ENCODE measurements at places on chromosomes 5 and 9.

GRCh38 chr5:82664732-82665131 lies 386.6 kb upstream of the RPS23 start:
- H3K4me1 ChIP-seq, result no peaks in the 10 kb centered on the region
- DNase-seq, result no peak
- H3K27ac ChIP-seq, result no peak overlapping the region
- H3K36me3 ChIP-seq, result no peaks in the 10 kb centered on the region
- H3K27me3 ChIP-seq, result peaks cover 7% of the 10 kb centered on the region

DNA sequence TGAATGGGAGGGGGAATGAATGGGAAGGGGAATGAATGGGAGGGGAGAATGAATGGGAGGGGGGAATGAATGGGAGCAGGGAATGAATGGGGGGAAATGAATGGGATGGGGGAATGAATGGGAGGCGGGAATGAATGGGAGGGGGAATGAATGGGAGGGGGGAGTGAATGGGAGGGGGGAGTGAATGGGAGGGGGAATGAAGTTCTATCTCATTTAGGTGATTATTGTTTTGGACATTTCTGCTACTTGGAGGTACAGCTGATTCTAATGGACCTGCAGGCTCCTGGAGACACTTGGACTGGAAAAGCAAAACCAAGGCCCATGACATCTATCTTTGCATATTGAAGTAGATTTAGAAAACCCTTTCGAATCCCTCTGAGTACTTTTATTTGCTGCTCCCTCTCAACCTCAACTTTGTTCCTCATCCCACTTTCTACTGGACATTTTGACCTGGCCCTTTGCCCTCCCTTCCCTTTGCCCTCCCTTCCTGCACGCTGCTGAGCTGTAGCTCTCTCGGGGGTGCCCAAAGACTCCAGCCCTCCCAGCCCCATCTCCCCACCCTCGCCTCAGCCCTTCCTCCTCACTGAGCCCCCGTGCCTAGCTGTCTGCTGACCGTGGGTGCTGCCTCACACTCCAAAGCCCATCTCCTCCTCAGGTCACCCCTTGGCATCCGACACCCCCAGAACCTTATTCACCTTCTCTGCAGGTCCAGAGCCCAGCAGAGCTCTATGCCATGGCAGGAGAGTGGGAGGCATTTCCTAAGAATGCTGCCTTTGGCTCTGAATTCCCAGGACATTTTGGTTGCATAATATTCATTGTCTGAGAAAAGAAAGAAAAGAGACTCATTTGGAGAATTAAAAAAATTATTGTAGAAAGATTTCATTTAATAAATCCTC lies 19.9 kb upstream of the LPCAT1 start:
- no peak overlapping the region for H3K27ac ChIP-seq
- H3K36me3 ChIP-seq, result no peaks in the 10 kb centered on the region
- H3K4me3 ChIP-seq, result no peak overlapping the region

DNA sequence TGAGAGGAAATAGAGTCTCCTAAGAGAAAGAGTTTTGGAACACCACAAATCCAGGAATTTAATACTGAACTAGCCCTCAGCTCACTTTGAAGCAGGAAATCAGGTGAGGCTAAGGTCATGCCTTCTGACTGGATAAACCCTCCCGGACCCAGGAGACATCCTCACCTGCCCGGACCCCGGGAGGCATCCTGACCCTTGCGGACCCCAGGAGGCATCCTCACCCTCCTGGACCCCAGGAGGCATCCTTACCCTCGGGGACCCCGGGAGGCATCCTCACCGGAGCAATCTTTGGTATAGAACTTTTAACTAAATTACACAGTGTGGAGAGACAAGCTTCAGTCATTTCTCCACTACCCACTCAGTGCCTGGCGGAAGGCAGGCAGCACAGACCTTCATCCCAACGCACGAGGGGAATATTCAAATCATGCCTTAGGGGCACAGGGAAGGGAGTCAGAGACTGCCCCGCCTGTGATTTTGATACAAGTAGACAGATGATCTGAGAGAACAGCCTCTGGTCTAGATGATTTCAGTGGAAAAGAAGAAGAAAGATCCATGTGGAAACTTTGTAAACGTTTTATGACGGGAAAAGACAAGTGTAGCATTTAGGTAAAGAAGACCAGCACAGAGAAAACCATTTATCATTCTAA lies 21.3 kb downstream of the STXBP1 start:
- H3K27ac ChIP-seq, result no peak overlapping the region
- peaks cover 4% of the 10 kb centered on the region for H3K27me3 ChIP-seq
- H3K36me3 ChIP-seq, result no peaks in the 10 kb centered on the region
- peaks cover 11% of the 10 kb centered on the region for H3K4me1 ChIP-seq
- DNase-seq, result no peak

DNA sequence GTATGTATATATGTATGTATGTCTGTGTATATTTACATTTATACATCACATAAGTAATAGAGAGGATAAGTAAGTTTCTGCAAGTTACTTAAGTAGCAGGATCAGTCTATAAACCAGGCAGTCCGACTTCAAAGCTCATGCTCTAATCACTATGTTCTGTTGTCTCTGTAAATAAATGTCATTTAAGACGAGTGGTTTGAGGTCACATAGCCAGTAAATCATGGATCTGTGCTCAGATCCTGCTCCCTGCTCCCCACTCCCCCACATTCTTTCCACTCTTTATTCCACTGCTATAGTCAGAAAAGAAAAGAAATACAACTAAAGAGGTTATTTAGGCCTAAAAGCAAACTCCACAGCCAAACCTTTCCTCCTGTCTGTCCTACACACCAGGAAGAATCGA lies 90.4 kb downstream of the SERINC5 start:
- no peaks in the 10 kb centered on the region for H3K27me3 ChIP-seq
- H3K27ac ChIP-seq, result peak overlapping the region; percentile 43
- no peak for DNase-seq
- peaks cover 88% of the 10 kb centered on the region for H3K36me3 ChIP-seq

DNA sequence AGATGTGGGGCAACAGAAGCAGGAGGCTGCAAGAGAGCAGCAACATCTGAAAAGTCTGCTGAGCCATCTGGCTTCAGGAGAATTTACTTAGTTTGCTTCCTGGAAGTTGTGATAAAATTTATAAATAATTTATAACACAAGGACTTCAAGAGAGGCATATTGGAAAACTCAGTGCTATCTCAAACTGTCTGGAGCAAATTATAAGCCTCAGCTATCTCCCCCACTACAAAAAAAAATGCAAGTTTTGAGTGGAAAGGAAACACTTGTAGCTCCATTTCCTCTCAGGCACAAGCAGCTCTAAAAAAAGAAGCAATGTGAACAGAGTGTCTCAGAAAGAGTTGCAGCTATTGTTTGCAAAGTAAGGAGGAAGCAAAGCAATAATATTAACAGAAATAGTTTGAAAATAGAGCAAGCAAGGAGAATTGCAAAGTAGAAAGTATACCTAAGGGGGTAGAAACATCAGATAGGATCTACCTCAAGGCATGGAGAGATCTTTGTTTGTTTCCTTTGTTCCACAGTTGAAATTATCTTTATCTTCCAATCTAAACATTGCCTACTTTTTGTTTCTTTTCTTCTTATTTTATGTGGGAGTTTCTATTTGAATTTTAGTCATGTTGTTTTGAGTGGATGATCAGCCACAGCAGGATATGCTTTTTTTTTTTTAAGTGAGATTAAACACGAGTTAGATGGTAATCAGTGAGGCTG lies 55.9 kb upstream of the IL6ST start:
- peaks cover 59% of the 10 kb centered on the region for H3K4me1 ChIP-seq
- H3K27ac ChIP-seq, result peak overlapping the region; percentile 90
- H3K4me3 ChIP-seq, result peak overlapping the region; percentile 43

- no peaks in the 10 kb centered on the region for H3K27me3 ChIP-seq
- peaks cover 42% of the 10 kb centered on the region for H3K4me1 ChIP-seq
- peak; percentile 34 for DNase-seq
- peak overlapping the region; percentile 84 for H3K27ac ChIP-seq
Measured at GRCh38 chr9:131875828-131876485, 136.1 kb upstream of the RAPGEF1 start.

DNA sequence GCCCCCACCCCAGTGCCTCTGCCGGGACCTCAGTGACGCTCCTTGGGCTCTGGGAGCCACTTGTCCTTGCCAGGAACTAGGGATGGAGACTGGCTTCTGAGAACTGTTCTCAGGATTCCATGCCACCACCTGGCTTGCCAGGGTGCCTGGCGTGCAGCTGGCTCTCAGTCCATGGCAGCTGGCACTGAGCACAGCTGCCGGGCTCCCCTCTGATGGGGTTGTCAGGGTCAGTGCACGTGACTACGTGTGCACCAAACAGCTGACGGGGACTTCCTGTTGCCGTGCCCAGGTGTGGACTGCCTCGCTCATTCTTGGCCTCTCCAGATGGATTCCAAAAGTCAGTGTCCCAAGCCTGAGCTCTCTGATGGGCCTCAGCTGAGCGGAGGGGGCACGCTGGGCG lies 9.4 kb downstream of the KCNT1 start:
- no peak overlapping the region for H3K27ac ChIP-seq
- no peaks in the 10 kb centered on the region for H3K36me3 ChIP-seq
- DNase-seq, result no peak
- H3K27me3 ChIP-seq, result peaks cover 16% of the 10 kb centered on the region
- no peak overlapping the region for H3K4me3 ChIP-seq
- no peaks in the 10 kb centered on the region for H3K4me1 ChIP-seq

GRCh38 chr5:87120518-87121303 lies 147.0 kb upstream of the RASA1 start:
- peak overlapping the region; percentile 18 for H3K4me3 ChIP-seq
- peaks cover 59% of the 10 kb centered on the region for H3K4me1 ChIP-seq
- H3K27ac ChIP-seq, result peak overlapping the region; percentile 86
- peaks cover 4% of the 10 kb centered on the region for H3K27me3 ChIP-seq
- DNase-seq, result peak; percentile 10

DNA sequence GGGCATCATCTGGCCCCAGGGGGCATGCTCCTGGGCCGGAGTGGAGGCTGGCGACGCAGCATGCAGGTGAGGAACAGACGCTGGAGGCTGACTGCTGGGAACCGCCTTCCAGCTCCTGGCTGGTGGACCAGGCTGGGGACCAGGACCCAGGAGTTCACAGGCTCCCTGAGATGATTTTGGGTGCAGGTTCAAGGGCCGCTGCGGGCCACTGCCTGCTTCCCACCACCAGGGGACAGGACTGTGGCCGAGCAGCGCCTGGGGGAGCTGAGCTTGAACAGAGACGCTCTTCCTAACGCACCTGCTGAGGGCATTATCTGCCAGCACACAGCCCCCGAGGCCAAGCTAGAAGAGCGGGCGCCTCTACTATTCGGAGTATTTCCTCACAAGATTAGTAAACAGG lies 132.1 kb upstream of the RAPGEF1 start:
- no peak overlapping the region for H3K4me3 ChIP-seq
- no peak overlapping the region for H3K27ac ChIP-seq
- DNase-seq, result no peak
- no peaks in the 10 kb centered on the region for H3K36me3 ChIP-seq
- H3K4me1 ChIP-seq, result peaks cover 19% of the 10 kb centered on the region

- H3K27me3 ChIP-seq, result no peaks in the 10 kb centered on the region
- H3K36me3 ChIP-seq, result no peaks in the 10 kb centered on the region
- H3K4me3 ChIP-seq, result no peak overlapping the region
- no peak overlapping the region for H3K27ac ChIP-seq
Measured at GRCh38 chr9:81819859-81820546, 108.2 kb upstream of the SPATA31D4 start.

DNA sequence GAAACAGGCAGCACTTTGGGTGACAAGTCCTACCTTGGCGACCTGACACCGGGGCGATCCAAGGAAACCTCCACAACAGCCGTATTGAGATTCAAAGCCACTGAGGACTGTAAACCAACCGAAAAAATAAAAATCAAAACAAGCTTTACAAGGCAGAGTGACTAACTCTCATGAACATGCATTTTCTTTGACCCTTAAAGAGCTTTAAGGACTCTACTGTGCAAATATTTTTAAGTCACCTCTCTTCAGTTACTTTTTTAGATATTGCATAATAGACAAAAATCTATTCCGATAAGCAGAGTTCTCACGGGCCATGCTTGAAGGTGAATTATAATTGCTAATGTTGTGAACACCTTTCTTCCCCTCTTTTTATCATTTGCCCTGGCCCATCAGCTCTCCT lies 38.3 kb downstream of the EQTN start:
- H3K36me3 ChIP-seq, result no peaks in the 10 kb centered on the region
- H3K27ac ChIP-seq, result no peak overlapping the region
- H3K4me1 ChIP-seq, result no peaks in the 10 kb centered on the region
- H3K4me3 ChIP-seq, result no peak overlapping the region
- no peaks in the 10 kb centered on the region for H3K27me3 ChIP-seq
- no peak for DNase-seq

DNA sequence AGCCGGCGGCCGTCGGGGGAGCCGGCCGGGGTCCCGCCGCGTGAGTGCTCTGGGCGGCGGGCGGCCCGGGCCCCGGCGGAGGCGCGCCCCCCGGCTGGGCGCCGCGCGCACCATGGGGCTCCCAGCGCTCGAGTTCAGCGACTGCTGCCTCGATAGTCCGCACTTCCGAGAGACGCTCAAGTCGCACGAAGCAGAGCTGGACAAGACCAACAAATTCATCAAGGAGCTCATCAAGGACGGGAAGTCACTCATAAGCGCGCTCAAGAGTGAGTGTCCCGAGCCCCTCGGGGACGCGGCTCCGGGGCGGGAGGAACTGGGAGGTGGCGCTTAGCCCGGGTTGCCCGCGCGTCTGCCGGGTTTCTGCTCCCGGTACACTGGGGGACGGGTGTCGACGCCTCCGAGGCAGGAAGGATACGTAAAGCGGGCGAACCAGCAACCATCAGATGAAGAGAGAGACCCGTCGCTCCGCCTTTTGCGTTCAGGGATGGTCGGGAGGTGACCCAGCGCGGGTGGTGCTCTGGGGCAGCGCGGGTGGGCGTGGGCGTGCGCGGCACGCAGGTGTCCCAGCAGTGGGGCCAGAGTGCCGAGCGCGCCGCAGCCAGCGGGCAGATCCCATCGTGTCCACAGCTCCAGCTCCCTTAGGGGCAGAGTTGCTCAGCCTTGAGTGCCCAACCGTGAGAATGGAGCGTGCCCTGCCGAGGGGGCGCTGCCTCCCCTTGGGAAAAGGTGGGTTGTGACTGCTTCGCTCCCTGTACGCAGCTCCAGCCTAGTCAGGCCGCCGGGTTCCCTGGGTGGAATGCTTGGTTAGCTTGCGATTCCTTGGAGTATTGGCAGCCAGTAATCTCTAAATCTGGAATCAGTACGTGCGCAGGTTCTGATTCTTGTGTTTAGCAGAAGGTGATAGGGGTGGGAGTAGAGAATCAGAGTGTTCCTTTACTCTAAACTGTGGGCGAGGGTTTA lies 753 bp downstream of the ARHGAP26 start:
- peak overlapping the region; percentile 93 for H3K4me3 ChIP-seq
- no peaks in the 10 kb centered on the region for H3K27me3 ChIP-seq
- DNase-seq, result peak; percentile 72
- peaks cover 34% of the 10 kb centered on the region for H3K4me1 ChIP-seq
- H3K36me3 ChIP-seq, result peaks cover 3% of the 10 kb centered on the region

- H3K4me1 ChIP-seq, result peaks cover 27% of the 10 kb centered on the region
- no peak overlapping the region for H3K4me3 ChIP-seq
- DNase-seq, result no peak
- peaks cover 77% of the 10 kb centered on the region for H3K27me3 ChIP-seq
- H3K27ac ChIP-seq, result no peak overlapping the region
- no peaks in the 10 kb centered on the region for H3K36me3 ChIP-seq
Measured at GRCh38 chr5:124645396-124645795, 101.0 kb downstream of the ZNF608 start.

- H3K36me3 ChIP-seq, result peaks cover 59% of the 10 kb centered on the region
- H3K4me3 ChIP-seq, result no peak overlapping the region
- no peaks in the 10 kb centered on the region for H3K4me1 ChIP-seq
Measured at GRCh38 chr5:60633341-60633740, 66.6 kb downstream of the DEPDC1B start.

- no peaks in the 10 kb centered on the region for H3K4me1 ChIP-seq
- no peak for DNase-seq
- H3K27ac ChIP-seq, result no peak overlapping the region
- H3K4me3 ChIP-seq, result no peak overlapping the region
Measured at GRCh38 chr9:106019039-106019680, 324.8 kb downstream of the TMEM38B start.

GRCh38 chr5:2674456-2674855 lies 77.0 kb downstream of the IRX2 start:
- no peaks in the 10 kb centered on the region for H3K36me3 ChIP-seq
- H3K27me3 ChIP-seq, result no peaks in the 10 kb centered on the region
- H3K4me3 ChIP-seq, result no peak overlapping the region
- no peaks in the 10 kb centered on the region for H3K4me1 ChIP-seq
- DNase-seq, result no peak
